GM04504 (cell line): ENCODE measurements at places on chromosomes 11 and 22.

DNA sequence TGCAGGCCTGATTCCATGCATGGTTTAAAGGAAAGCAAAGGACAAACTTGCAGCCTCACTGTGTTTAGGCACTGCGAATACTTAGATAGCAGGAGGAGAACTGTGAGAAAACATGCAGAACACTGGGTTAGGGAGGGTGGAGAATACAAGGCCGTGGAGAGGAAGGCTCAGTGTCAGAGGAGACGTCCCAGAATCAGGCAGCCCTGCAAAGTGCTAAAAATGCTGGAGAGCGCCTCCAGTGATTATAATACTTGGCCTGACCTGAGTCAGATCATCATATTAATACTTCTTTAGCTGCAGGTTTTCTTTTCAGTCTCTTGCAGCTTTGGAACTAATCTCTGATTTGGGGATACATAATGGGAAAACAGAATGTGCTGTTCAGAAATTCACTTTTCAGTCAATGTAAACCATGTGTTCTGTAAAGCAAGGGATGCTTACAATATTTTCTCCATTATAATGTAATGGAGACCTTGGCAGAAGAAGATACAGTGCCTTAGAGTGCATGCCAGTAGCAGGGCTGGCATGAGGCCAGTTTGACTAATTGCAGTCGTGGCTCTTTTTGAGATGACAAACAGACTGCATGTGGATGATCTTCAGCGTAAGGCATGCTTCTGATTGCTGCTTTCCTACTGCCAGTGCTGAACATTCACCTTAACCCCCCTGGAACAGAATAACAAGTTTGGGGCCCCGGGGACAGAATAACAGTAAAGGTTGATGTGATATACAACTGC is 16.8 kb downstream of the EXT2 start:
- DNase-seq = peak; percentile 78

- DNase-seq = no peak
Observed at GRCh38 chr22:27602390-27602789, 199.2 kb downstream of the MN1 start.

DNA sequence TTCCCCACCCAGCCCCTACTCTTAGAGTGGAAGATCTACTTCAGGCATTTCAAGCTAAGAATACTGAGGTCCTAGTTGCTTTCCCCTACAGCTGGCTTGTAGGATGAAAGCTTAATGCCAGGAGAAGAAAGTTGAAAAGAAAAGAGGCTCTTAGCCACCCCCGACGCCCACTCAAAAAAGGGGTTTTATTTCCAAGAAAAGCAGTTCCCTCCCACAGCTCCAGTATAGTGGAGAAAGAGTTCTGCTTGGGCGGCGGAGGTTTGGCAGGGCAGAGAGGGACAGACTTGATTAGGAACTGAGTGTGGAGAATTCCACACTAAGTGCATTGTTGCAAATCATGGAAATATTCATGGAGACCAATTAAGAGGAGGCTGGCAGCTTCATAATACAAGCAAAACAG is 470.9 kb downstream of the ETS1 start:
- no peak for DNase-seq

- DNase-seq = no peak
Observed at GRCh38 chr11:38517991-38518390, 1920.0 kb upstream of the RAG2 start.

DNA sequence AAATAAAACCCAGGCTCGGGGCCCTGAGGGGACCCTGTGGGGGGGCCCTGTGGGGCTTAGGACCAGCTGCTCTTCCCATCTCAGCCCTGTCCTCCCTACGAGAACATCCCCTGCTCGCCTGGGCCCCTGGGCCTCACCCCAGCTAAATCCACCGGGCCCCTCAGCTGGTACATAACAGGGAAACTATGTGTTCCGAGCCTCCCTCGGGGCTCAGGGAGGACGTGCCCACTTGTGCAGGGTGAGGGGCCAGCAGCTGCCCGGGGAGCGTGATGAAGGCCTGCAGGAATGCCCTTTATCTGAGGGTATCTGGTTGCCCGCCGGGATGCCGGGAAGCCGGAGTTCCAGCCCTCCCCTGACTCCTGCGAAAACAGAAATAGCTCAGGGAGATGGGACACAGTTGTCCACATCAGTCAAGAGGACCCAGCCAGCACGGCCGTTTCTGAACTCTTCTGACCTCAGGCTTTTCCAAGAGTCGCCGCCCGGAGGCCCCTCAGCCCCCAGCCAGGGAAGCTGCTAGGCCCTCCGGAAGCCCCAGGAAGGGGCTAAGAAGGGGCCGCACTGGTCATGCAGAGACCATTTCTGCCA is 20.6 kb downstream of the MRPL23 start:
- no peak for DNase-seq

DNA sequence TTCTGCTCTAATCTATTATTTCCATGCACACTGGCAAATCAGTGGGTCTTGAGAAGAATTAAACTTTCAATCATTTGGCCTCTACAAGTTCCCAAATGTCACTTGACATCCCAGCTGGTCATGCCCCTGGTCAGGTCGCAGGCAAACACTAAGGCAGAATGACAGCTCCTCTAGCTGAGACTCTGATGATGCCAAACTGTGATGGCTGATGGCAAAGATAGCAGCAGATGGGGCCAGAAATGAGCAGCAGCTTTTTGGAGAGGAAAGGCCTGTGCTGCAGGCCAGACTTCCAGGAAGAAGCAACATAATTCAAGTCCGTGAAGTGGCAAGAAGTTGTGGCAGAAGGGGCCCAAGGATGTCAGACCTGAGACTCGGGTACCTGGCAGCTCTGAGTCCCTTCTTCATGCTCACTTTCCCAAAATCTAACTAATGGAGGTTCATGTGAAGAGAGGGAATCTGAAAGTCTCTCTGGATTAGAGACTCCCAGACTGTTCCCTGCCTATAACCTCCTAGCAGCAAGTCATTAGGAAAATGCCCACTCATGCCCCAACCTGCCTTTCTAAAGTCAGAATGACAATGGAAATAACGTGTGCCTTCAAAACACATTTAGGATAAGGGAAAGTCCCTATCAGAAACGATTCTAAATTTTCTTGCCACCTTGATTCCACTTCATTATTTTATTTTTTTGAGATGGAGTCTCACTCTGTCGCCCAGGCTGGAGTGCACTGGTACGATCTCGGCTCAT is 9.4 kb upstream of the PMM1 start:
- no peak for DNase-seq

GRCh38 chr11:10984250-10984649 is 126.4 kb upstream of the ZBED5 start:
- no peak for DNase-seq

DNA sequence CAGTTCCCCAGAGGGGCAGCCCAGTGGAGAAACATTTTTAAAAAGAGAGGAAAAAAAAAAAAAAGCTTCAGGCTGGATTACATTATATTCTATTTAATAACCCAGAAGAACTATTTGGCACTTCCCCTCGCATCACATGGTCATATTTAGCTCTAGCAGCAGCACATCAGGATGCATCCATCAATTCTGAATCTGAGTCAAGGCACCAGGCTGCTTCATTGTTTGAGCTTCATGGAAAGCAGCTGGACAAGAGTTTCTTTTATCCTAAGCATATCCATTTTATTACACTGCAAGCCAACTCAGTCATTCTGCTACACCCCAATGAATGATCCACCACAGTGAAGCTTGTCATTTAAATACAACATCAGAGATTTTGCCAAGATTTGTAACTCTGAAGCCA is 10.0 kb downstream of the SPTY2D1 start:
- DNase-seq = no peak

DNA sequence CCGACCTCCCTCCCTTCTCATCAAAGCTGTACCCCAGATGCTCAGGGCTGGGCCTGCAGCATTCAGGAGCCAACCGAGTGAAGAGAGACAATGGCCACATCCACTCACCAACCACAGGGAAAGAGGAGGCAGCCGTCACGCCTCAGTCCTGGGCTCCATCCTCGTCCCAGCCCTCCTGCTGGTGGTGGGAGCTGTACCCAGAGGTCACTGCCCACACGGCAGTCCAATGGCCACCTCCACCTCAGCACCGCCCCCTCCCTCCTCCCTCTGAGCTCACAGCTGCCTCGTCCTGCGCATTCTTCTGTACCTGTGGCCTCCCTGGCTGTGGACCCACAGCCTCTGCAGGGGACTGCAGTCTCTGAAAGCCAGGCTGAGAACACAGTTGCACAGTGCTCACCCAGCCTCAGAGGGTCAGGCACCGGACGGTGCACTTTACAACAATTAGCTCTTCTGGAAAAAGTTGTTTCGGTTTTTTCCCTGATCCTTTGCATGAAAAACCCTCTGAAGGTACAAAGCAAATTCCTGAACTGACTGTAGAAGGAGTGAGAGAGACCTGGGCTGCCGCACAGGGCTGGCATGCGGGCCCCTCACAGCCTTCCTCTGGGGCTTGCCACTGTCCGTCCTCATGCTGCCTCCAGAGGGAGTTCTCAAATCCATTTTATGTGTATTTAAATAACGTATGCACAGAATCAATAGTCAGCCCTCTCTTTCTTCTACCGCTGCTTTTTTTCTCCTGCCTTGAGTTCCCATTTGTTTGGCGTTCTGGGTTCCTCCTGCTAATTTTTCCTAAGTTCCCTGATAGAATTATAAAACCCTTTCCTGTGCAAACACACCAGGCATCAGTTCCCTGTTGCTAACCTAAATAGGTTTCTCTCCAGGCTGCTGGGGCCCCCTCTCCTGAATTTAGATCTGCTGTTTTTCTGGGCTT is 52.7 kb downstream of the PHF21B start:
- DNase-seq = no peak

DNA sequence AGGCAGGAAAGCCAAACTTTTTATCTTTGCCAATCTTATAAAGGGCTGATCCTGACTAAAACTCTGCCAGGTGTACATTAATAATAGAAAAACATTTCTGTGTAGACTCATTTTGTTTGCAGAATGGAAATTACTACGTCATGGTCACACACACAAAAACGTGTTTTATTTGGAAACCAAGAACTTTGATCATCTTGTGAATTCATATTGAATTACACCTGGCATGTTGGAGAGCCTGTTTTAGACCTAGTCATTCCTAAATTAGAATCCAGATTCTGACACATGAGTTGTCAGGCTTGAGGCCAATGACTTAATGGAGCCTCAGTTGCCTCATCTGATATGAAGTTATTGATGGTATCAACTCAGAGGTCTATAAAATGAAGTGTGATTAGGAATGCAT is 235.6 kb upstream of the TENM4 start:
- no peak for DNase-seq

DNA sequence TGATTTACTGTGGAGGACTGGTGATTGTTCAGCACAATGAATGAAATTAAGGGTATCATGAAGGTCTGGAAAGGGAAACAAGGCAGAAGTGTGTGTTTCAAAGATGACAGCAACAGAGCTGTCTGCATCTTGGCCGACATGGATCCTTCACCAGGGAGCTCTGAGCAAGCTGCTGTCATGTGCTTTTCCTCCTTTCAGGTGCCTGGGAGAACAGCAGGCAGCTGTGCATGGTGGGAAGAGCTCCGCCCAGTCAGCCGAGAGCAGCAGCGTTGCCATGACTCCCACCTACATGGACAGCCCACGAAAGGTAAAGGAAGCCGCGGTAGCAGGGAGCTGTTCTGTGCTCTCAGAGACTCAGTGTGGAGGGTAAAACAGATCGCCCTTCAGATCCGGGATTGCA is 87.1 kb upstream of the YWHAH start:
- no peak for DNase-seq

DNA sequence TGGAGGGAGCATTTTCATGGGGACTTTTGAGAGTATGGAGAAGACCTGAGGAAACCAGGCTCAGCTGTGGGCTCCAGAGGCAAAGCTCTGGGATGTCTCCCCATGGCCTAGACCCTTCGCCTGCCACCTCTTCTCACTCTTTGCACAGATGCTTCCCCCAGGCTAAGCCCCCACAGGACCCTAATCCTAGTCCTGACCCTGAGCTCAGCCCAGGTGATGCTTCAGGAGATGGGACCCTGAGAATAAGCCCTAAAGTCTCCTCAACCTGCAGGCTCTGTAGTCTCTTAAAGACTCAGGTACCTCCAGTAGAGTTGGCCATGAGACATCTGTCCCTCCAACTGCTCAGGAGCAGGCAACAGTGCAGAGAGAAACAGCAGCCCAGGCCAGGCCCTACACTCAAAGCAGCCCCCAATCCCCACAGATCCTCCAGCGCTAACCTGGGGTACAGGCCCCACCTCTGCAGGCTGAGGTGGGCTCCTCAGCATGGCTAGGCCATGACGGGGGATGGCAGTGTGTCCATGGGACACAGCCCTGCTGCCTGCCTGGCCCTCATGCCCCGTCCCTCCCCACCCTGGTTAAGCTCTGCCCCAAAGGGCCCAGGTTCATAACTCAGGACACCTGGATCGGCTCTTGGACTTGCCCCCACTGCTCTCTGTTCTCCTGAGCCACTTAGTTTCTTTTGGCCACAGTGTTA is 39.4 kb downstream of the GGTLC2 start:
- DNase-seq = no peak

- no peak for DNase-seq
Observed at GRCh38 chr11:118648291-118648690, 31.2 kb downstream of the TREH start.

DNA sequence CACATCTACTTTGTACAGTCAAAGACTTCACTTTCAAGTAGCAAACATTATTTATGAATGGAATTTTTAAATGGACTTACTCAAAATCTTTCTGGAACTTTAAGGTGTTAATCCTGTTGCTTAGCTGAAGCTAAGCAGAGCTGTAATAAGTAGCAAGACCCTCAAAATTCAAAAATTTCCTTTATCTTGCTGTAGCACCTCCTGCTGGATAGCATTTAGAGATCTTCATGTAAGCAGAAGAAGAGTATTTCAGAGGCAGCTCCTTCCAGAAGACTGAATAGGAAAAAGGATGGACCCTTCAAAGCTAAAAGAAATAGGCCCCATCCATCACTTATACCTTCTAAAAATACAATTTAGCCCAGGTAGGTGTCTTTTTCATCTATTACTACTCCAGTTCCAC is 3.4 kb downstream of the PHF21A start:
- DNase-seq = no peak

DNA sequence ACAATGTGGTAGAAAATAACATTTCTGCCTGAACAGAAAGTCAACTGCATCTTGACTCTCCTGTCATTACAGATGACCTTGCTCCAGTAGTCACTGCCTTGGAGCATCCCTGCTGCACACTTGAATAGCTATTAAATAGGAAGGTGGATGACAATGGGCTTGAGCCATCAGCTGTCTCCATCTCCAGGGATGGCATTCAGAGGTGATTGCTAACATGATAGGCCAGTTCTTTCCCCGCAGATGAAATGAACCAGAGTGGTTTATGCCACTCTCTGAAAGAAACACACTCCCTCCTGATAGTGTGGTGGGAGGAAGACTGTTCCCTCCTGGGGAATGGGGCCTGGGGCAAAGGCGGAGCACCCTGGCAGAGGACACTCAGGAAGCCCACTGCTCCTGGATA is 57.1 kb upstream of the OLFML1 start:
- no peak for DNase-seq

DNA sequence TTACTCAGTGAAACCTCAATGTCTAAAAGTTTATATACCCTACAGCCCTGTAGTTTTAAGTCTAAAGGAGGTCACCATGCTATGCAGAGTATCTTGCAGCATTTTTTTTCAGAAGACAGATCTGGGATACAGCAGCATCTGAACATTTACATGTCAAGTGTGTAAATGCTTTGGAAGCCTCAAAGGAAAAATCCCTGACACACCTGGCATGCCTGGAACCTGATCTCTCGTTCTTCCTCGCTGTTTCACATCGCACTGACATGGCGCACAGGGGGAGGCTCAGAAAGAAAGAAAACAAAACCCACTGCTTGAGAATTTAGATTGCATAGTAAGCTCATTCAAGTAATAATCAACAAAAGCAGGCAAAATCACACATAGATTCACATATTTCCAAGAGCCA is 31.0 kb downstream of the PAX6 start:
- DNase-seq = no peak
